ENCODE measurements at places on chromosomes 5 and 9.

- DNase-seq = no peak
These were observed 80.8 kb downstream of the SNCAIP start for GRCh38 chr5:122392824-122393223.

GRCh38 chr5:74976651-74977050 is 75.7 kb downstream of the GCNT4 start:
- no peak for DNase-seq

DNA sequence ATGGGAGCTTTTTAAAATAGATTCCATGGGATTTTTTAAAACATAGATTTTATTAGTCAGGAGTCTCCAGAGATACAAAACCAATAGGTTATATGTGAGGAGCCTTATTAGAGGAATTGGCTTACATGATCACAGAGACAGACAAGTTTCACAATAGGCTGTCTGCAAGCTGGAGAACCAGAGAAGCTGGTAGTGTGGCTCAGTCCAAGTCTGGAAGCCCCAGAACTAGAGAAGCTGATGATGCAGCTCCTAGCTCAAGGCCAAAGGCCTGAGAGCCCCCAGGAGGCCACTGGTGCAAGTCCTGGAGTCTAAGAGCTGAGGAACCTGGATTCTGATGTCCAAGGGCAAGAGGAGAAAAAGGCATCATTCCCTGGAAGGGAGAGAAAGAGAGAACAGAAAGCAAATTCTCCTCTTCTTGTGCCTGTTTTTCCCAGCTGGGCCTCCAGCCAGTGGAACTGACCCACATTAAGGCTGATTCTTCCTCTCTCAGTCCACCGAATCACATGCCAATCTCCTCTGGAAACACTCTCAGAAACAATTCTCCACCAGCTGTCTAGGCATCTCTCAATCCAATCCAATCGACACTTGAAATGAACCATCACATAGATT is 59.3 kb downstream of the AHRR start:
- no peak for DNase-seq

DNA sequence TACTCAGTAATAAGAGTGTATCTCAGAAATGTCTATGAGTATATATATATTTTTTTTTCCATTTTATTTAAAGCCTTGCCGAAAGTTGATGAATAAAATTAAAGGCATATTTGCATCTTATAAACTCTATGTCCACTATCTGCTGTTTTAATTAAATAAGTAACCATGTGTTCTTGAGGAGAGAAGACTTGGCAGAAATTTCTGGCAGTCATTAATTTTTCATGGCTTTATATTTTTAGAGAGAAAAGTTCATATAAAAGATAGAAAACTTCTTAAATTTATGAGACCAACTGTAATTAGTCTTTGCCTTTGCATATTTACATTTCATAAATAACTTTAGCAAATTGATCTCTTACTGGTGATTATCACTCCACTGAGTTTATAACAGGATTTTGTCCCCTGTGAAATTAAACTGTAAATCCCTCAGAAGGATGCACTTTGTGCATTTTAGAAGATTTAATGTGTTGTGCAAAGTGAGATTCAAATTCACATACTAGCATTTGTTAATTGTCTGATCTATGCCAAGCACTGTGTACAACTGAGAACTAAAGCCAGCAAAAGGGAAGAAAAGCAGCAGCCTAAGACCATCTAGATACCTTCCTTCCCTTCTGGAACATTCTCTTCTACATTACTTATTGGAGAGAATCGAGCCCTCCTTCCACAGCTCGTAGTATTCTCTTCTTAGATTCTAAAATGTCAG is 108.7 kb downstream of the SNCAIP start:
- no peak for DNase-seq

DNA sequence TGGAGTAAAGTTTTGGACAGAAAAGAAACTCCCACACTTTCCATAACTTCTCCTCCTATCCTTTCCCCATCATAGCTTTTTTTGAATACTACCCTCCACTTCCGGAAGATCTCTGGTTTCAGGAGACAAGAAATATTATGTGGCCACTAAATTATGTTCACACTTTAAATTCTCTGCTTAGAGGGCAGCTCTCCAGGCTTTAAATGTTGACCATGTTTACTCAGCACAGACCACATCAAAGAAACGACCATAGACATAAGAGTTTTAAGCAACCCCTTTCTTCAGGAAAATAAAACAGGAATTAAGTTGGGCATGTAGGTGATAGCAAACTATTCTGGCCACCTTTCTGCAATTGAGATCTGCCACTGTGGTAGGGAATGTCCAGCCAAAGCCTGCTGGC is 97.8 kb downstream of the PIK3R1 start:
- DNase-seq = no peak

GRCh38 chr5:37777432-37778130 is 62.3 kb downstream of the GDNF start:
- no peak for DNase-seq

DNA sequence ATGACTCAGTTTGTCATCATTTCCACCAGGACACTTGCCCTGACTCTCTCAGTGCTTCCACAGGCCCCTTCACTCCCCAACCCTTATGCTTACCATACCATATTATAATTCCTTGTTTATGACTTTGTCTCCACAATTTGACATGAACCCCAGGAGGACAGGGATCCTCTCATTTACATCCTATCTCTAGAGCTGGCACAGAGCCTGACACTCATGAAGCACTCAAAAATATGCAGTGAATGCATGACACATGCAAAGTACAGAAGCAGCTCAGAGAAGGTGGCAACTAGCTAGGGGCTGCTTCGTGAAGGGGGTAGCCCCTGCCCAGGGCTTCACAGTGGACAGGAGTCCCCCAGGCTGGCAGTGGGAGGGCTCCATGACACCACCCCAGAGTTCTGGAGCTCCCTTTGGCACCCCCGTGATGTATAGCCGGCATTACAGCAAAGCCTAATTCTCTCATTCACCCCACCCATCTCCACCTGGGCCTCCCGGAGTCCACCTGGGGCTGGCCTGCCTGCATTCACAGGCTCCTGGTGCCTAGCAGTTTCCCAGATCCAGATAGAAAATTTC is 112.0 kb upstream of the SPOCK1 start:
- no peak for DNase-seq

DNA sequence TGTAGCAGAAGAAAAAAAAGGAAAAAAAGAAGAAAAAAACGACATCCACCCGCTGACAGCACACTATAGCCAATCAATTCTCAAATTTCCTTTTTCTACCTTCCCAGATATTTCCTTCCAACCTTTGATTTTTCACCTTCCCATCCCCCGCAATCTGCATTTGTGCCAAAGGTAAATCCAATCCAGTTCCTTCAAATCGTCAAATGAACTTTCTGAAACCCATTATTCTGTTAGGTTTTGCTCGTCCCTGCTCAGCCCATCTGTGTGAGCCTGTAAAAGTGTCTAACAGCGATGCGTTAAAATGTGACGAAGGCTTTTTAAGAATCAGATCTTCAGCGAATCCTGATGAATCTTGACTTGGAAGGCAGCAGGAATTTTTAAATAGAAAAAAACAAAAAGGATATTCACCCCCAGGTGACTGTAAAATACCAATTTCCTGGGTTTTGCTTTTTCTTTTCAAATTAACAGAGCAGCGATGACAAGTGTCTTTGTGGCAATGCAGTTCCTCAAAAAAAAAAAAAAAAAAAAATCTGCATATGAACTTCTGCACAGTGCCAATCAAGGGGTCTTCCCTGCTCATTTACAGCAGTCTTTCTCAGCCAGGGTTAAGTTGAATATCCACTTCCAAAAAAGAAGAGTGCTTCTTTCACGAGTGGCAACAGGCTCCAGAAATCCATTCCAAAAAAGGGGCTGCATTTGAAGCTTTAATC is 367 bp upstream of the SHC3 start:
- DNase-seq = no peak

DNA sequence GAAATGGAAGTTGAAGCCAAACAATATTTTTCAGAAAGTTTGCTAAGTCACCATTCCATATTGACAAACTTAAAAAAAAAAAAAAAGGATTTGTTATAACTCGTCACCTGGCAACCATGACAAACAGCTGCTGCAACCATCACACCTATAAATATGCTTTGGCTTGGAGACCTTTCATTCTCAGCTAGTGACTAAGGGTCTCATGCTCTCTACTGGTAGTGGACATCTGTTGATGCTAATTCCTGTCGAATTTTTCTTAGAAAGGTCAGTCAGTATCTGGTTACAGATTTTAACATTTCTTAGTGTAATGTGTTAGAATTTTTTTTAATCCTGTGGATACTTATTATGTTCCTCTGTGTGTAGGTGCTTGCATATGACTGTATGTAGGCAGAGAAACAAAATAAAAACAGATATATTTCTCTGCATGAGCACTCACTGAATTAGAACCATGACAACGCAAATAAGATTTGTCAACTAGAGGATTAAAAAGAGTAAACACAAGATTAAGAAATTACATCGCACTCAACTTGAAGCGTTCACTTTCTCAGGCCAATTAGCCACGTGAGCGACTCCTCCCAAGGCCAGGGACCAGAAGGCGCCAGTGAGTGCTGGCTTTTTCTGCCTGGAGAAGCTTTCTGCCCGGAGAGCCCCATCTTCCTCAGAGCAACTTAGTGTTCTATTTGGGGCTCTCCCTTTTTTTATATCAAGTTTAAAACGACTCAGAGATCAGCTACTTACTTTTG is 27.0 kb upstream of the ZNF622 start:
- no peak for DNase-seq

DNA sequence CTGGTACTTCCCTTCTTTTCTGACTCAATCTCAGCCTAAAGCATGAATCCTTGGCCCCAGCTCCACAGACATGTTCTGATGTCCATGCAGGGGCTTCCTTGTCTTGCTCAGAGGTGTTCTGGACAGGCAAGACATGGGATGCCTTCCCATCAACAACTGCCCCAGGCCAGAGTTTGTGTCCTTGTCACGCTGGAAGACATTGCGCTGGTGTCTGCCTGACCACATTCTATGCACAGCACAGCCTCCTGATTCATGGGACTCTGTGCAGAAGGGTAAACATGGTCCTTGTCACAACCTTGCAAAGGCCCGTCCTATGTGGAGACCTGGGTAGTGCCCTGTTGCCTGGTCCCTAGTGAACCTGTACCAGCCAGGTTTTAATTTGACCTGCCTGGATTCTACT is 212.2 kb downstream of the FSTL4 start:
- DNase-seq = no peak

DNA sequence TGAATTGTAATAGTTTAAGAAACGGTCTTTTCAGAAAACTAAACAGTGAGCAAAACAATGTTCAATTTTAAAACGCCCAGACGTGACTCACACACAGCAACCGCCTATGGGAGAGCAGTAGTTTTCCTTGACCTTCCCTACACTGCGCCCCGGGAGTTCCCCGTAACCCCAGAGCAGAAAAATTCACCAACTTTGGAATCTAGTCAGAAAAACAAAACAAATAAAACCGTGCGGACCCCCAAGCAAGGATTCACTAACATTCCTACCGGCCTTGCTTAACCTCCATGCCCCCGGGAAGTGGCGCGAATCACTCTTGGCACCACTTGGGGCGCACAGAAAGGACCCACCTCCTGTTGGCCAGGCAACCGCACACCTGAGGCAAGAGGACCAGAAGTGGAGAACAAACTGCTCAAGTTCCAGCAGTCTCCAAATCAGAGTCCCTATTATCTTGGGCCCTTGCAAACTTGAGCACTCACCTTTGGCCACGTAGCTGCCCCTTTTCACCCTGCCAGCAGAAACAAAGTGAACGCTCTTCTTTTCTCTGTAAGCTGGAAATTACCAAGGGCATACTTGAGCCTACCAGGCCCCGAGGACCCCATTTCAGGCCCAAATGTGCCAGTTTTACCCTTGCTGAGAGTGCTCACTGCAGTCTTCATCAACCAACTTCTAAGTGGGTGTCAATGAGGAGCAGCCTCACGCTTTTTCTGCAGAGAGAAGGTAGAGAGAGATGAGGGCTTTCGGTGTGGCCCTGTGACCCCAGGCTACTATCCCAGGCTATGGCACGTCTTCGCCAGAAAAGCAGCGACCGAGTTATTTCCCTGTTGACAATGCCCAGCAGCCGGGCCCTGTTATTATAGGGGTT is 189.7 kb downstream of the MEF2C start:
- no peak for DNase-seq

DNA sequence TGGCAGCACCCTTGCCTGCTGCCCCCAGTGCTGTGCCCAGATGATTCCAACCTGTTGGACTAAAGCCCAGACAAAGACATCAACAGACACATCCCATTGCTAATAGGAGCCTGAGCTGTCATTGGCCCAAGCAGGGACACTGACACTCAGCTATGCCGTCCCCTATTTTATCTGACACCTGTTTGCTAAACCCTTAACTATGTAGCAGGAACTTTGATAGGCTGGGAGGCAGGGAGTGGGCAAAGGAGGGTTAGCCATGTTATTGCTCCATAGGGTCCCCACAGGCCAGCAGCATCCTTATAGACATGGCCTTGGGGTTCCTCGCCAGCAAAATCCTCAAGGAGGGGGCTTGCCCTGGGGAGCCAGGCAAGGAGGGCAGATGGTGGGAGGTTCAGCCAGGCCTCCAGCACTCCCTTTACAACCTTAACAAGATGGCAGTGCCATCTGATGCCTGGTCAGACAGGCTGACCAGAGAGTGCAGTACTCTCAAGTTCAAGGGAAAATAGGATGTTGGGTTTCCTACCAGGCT is 50.4 kb upstream of the CDKN2AIPNL start:
- no peak for DNase-seq
